CD8-positive, alpha-beta memory T cell (primary cell): ENCODE measurements at places on chromosomes 11 and 22.

DNA sequence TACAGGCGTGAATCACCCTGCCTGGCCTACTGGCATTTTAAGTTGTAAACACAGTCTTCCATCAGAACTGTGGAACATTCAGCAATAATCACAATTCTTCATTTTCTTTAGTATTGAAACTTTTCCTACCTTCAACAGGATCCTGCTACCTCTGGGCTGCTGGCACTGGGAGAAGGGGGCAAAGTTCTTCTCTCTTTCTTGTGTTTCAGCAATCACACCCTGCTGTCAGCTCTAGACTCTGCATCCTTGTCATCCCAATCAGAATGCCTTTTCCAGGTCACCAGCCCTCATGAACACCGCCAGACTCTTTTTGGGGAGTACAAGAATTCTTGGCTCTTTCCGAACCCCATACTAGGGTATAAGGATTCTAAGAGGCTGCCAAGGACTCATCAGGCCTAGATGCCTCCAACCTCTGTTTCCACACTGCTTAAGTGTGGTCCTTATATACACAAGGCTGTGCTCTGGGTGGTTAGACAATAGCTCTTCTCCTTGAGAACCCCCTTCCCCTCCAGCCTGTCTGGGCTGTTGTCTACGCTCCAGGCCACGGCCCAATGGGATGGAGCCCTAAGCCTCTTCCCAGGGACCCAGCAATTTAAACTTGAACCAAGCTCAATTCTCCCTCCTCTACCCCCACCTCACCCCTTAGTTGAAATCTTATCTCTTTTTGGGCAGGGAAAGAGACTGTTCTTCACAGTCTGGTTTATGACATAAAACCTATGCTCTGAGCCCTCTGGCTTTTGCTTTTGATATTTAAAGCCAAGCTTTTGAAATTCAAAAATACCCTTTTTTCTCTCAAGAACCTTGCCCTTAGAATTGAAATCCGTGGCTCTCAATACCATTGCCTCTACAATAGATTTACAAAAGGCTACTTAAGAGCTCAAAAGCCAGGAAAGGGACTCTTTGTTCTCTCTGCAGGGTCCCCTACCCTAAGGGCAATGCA, 327.4 kb downstream of the BUD13 start:
- no peak for DNase-seq

DNA sequence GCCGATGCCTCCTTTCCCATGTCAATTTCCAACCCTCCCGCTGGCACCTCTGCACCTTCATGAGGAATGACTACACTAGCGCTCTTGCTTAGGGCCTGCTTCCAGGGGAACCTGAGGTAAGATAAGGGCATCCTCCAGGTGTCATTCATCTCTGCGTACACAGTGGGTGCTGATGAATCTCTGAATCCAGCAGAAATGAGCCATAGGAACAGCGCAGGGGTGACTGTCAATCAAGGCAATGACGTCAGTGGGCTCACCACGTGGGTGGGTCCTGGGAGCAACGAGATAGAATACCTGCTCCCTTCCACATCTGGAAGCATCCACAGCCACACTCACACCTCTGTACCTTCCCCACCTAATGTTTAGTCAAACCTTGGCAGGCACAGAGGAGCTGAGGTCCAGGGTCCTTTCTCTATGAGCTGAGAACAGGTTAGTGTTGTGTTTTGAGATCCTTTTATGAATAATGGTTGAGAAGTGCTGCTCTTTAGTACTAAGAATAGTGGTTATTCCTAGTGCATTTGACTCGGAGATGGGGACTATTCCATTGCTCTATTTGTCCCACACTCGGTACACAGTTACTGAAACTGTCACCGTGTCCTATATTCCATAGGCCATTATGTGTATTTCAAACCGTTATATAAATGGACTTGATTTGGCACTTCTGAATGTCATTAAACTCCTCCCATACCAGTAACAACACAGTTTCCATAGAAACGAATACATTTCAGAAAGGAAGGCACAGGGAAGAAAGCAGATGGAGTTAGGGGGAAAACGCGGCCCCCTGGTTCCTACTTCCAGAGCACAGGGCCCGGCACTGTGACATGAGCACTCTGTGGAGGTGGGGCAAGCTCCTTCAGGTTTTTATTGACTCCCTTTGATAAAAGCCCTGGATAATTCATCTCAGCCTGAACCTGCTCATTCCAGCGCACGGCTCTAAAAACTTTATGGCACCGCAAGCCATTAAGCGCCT, 193.4 kb downstream of the ST3GAL4 start:
- DNase-seq: no peak

GRCh38 chr11:82720267-82721065, 13.2 kb downstream of the FAM181B start:
- DNase-seq: no peak

DNA sequence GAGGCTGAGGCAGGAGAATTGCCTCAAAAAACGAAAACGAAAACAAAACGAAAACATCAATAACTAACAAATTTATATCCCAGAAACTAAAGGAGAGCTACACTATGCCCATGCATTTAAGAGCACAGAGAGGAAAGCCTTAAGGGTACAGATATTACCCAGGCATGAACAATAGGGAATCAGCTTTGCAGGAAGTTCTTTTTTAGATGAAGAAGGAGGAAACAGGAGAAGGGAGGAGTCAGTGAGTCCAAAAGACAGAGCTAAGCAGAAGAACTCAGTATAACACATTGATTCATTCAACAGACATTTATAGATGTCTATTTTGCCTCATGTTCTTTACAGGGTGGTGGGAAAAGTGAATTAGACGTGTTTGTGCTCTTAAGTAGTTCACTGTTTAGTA, 8.3 kb downstream of the MRPL17 start:
- DNase-seq: no peak

GRCh38 chr11:84022695-84023094, 736.5 kb upstream of the CCDC90B start:
- no peak for DNase-seq

- no peak for DNase-seq
These were observed 126.5 kb downstream of the NAV2 start for GRCh38 chr11:19838994-19839768.

GRCh38 chr11:123086305-123086704, 24.4 kb upstream of the HSPA8 start:
- DNase-seq: no peak

DNA sequence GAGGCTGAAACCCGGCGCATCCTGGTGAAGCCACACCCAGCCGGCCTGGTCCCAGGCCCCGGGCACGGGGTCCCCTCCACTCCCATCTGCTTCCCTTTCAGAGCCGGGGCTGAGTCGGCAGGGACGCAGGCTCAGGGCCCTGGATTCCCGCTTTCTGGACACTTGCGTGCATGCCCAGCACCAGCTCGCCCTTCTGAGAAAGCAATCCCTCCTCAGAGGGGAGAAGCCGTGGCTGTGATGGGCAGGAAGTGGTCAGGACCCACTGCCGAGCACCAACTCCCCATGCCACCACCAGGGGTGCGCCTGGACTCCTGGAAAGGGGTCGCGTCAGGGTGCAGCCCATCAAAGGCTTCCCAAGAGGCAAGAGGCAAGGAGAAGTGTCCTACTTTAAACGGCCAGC, 15.1 kb downstream of the CDKN1C start:
- DNase-seq: no peak

DNA sequence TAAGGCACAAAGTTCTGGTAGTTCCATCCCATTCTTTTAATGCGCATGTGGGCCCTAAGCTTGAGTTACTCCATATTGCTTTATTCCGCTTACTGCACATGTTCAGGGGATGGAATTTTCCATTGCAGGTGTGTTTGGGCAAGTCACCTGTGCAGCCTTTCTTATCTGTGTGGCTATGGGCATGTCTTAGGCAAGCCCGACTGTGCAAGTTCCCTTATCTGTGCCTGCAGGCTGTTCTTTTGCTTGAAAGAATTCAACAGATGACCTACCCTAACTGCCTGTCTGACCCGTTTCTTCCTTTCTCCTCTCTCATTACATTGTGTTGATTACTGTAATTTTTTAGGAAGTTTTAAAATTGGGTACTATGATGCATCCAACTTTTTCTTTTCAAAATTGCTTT, 363.6 kb downstream of the TTC28 start:
- DNase-seq: no peak

DNA sequence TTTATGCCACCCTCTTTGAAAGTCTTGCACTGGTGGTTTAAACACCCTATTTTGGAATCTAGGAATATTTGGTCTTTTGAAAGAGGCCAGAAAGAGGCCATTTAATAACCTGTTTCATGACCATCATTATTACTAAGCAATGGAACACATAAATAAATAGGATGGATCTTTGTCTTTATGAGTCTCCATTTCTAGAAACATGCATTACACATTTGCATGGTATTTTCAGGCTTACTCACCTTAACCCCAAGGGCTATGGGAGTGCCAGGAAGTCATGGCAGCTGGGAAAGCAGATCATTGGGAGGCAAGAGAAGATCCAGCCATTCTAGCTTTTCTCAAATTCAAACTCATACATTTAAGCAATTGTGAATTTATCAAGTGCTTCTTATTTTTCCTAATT, 185.8 kb upstream of the POU2AF2 start:
- DNase-seq: no peak

DNA sequence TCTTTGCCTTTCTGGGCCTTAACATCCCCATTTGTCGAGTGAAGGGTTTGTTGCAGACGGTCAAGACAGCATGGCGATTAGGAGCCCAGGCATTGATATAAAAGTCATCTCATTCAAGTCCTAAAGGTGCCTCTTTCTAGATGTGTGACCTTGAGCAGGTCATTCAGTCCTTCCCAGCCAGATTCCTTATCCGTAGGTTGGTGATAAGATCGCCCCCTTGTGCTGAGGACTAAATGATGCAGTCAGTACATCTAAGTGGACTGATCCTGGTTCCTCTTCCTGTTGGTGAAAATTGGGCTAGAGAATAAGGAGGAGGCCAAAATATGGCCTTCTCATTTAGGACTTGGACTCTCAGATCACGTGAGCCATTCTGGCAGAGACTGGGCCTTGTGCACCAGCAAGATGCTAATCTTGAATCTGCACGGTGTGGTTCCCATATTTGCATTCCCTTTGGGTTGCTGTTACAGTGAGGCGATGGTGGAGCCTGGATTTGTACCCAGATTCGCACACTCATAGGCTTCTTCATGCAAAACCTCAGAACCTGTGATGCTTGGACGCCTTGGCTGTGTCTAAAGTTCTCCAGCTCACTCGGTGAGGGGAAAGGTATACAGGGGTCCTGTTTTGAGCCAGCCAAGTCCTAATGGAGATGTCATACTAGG, 156.8 kb downstream of the MYO18B start:
- DNase-seq: no peak

DNA sequence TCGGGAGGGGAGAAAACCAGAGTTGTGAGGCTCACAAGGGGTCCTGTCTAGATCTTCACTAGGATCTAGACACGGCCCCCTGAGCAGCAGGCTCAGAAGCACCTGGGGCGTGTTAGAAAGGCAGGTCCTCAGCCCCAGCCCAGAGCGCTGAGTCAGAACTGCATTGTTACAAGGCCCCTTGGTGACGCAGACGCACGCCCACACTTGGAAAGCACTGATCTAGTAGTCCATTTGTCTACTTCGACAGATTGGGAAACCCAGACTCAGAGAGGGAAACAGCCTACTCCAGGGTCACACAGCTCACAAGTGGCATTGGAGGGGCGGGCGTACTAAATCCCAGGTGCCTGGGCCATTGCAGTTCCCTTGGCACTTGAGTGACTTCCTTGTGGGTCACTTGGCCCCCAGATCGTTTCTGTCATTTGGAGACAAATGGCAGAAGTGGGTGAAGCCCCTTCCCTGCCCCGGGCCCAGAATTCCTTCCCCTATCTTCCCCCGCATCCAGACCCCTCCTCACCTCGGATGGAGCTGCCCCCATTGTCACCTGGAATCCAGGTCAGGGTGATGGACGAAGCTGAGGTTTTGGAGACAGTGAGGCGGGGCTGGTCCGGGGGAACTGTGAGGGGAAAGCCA, 110.8 kb downstream of the CEP164 start:
- DNase-seq: no peak

DNA sequence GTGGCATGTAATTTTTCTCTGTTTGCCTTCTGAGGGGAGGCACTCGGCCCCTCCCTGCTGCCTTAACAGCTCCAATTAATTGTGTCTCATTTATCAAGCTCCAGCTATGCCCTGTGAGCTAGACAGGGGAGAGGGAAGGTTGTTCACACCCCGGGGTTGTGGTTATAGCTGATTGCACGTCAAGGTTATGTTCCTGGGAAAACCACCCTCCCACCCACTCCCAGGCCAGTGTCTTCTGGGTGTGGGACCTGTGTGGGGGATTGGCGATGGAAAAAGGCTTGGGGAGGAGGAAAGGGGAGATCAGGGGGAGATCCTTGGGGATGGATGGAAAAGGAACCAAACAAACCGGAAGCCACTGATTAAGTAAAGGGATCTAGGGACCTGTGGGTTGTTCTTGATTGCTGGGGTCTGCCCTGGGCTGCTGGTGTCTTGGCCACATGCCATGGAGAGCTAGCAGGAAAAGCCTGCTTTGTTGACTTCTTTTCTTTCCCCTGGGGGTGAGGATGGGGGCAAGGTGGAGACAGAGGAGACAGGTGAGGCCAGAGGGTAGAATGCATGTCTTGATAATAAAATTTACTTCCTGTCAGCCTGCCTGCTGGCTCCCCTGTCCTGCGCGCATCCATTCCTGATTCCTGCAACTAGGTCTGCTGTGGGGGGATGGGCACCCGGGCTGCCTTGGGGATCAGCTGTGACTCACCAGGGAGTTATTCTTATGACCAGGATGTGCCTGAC, 13.5 kb upstream of the SORL1-AS1 start:
- DNase-seq: no peak

- no peak for DNase-seq
These were observed 76.4 kb downstream of the GGTLC2 start for GRCh38 chr22:22720724-22721261.

GRCh38 chr11:134425413-134425812, 13.4 kb upstream of the B3GAT1 start:
- no peak for DNase-seq

DNA sequence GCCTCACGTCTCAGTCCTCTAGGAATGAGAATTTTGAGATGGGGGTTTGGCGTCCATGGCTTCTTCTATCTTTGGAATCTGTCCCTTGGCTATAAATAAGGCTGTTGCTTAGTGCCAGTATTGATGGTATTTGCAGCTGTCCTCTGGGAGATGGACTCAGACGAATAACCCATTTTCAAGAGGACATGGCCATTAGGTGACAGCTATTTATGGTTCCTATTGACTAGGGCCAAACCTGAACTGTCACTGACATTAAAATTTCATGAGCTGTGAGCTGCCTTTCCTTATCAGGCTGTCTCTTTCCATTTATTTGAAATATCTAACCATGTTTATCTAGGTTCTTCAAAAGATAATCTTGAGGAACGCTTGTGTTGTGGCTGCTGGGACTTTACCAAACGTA, 92.7 kb downstream of the NAV2 start:
- no peak for DNase-seq

- peak; percentile 56 for DNase-seq
These were observed 2.1 kb upstream of the CPT1A start for GRCh38 chr11:68843703-68844312.
